ENCODE measurements at places on chromosomes 3 and 15.

DNA sequence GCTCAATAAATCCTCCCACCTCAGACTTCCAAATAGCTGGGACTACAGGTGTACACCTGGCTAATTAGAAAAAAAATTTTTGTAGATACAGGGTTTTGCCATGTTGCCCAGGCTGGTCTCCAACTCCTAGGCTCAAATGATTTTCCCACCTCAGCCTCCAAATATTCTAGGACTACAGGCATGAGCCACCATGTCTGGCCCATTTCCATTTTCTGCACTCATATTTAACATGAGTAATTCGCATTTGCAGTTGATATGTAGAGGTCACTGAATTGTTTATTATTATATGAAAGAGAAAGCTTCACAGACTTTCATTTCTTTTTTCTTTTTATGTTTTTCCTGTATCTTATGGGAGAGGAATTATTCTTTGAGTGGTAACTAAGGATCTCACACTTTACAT is 492.7 kb downstream of the CNTN3 start:
- no peak for DNase-seq

GRCh38 chr3:12117473-12117872 is 41.2 kb downstream of the TIMP4 start:
- no peak for DNase-seq

DNA sequence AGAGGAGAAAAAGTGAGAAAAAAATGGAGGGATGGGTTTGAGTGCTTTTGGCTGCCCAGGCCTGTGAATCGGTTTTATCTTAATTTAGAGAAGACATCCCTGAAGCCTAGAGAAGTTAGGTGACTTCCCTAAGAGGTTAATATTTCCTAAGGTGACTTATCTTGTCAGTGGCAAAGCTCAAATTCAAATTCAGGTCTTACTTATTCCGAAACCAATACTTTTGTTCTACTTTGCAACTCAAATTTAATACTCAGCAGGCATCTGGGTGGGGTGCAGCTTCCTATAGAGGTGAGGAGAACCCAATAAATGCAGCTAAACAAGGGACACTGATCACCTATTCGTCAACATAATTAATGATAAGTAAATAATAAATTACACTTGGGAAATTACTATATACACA is 54.9 kb upstream of the MYRIP start:
- no peak for DNase-seq

- DNase-seq: no peak
Measured at GRCh38 chr15:75362642-75363249, 5.7 kb downstream of the MAN2C1 start.

- no peak for DNase-seq
Measured at GRCh38 chr15:81895723-81896122, 150.1 kb downstream of the MEX3B start.

DNA sequence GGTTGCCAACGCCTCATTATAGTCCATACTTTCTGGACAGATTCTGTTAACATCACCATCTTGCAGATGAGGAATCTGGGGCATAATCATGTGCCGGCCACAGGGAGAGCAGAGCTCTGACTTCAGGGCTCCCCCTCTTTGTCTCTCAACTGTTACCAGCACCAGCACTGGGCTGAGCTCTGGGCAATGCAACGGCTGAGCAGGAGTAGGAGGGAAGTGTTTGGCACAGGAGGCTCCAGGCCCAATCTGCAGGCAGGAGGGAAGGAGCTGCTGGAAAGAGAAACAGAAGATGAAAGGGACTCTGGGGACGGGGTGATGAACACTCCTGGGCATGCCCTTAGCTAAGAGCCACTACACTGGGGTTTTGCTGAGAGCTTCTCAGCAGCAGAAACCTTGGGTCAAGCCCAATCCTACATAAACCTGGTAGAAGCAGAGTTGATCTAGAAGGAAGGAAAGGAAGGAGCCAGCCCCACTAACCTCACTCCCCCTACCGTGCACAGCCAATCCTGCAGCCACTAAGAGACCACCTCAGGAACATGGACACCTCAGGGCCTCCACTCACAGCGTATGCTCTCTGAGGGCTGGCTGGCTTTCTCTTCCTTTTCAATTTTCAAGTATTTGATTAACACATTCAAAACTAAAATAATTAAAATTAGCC is 73.1 kb upstream of the SPATA12 start:
- DNase-seq: no peak

- DNase-seq: no peak
Measured at GRCh38 chr15:83764201-83764838, 110.4 kb downstream of the ADAMTSL3 start.

DNA sequence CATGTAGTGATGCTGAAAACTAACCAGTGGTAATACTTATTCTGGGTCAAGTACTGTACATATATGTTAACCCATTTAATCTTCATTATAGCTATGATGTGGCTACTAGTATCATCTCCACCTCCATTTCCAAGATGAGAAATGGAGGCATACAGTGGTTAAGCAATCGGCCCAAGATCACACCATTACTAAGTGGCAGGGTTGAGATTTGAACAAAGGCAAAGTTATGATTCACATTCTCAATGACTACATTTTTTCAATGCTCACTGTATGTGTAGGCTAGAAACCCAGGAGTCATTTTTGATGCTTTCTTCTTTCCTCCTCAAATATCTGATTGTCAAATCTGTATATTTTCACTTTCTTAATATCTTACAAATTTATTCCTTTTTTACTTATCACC is 30.2 kb downstream of the ABI3BP start:
- no peak for DNase-seq

- DNase-seq: no peak
Measured at GRCh38 chr3:145719114-145719513, 441.9 kb downstream of the PLOD2 start.

DNA sequence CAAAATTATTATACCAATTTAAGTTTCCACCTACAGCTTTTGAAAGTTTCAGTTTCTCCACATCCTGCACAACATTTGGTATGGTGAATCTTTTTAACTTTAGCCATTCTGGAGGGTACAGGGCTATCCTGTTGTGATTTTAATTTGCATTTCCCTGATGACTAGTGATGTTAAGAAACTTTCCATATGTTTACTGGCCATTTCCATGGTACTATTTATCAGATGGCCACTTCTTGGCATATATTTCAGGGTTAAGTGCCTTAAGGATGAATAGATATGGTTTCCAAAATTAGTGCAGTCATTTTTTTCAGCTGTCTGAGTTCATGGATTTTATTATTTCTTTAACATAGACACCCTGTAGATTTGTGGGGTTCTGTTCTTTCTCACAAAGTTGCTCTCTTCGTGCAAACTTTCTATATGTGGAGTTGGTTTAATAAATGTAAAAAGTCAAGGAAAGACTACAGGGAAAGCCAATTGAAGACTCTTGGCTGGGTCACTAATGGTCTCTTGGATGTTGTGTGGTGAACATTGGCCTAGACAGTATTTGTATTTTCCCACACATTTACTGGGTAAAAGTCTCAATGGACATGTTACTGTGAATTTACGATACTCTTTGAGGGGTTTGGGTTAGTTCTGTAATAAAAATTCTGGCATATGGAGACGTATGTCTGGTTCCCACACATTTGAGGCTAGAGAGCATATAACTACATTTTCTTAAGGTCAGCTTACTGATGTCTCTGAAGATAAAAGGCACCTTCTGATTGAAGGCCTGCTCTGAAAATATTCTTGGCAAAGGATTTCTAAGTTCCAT is 147.5 kb upstream of the PDZRN3 start:
- DNase-seq: no peak

GRCh38 chr3:16503191-16503776 is 10.2 kb downstream of the RFTN1 start:
- DNase-seq: no peak

DNA sequence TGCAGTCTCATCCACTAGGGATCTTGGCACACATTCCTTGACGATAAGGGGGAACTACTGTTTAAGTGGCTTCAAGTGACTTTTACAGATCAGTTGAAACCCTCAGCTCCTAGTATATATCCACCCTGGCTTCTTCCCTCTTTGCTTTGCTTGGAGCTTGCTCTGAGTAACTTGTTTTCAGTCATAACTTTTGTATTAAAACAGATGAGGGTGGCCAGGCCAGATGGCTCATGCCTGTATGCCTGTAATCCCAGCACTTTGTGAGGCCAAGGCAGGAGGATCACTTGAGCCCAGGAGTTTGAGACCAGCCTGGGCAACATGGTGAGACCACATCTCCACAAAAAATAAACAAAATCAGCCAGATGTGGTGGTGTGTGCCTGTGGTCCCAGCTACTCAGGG is 42.4 kb downstream of the EOMES start:
- DNase-seq: no peak

GRCh38 chr3:69014022-69014580 is 617 bp upstream of the EOGT start:
- no peak for DNase-seq

- DNase-seq: no peak
Measured at GRCh38 chr15:66877477-66878271, 175.6 kb downstream of the SMAD6 start.

- DNase-seq: no peak
Measured at GRCh38 chr15:88838667-88839066, 35.4 kb downstream of the ACAN start.

GRCh38 chr3:181402347-181402746 is 309.4 kb upstream of the SOX2 start:
- no peak for DNase-seq

GRCh38 chr3:133649486-133650068 is 12.2 kb downstream of the TOPBP1 start:
- DNase-seq: no peak

DNA sequence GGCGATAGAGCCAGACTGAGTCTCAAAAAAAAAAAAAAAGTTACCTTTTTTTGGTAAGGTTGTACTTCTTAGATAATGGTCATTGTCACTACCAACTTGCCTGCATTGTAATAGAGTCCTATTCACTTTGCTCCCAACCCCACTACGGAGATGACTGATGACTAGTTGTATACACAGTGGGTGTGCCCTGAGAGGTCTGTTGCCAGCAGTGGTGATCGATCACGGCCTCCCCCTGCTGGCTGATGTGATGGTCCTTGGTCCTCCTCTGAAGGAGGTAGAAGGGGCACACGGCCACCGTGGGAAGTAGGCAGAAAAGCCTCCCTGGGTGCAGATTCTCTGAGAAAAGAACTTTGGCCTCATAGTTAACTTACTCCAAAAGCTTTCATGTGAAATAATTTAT is 10.7 kb downstream of the GCNT3 start:
- peak; percentile 38 for DNase-seq

DNA sequence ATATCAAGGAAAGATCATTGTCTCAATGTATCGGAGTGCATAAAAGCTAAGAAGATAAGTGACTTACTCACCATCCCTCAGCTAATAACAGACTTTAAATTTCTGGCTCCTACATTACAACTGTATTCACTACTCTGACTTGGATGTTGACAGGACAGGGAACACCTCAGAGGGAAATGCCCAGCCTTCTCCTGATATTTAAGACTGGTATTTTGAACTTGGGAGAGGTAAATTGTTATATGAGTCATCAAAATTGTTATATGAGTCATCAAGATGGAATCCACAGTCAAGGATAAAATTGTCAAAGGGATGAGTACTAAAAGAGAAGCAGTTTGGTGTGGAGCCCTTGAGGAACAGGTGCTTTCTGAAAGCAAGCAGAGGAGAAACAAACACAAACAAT is 961.4 kb downstream of the VGLL3 start:
- DNase-seq: no peak

DNA sequence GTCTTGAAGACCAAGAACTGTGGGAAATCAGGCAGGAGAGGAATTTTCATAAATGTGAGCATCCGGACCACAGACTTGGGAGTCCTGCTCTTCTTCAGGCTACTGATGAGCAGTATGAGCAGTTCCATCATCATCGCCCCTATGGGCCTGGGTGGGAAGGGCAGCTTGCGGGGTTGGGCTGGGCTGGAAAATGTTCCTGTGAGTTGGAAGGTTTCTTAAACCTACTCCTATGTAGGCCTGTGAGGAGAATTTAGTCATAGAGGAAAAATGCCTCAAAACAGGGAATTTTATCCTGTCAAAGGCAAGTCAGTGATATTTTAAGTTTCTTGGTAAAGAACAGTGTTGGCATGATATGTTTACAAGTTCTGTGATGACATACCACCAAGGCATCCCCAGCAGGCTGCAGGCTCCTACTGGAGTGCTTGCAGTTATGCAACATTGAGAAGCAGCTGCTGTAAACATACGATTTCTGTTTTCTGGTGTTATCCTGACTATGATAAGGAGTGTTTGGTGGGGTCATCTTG is 10.3 kb downstream of the MASP1 start:
- DNase-seq: no peak

GRCh38 chr3:10292505-10293419 is at the start of gene GHRL:
GHRL (minus strand) TSS chr3:10292947; CDS start chr3:10290180, 2,767 bp downstream.
- DNase-seq: no peak

GRCh38 chr3:156750191-156750873 is 75.8 kb upstream of the LEKR1 start:
- no peak for DNase-seq

GRCh38 chr3:195542698-195543499 is at the start of gene PPP1R2:
PPP1R2 (minus strand) TSS chr3:195543325; CDS start chr3:195543025, 300 bp downstream.
- DNase-seq: peak; percentile 93

- no peak for DNase-seq
Measured at GRCh38 chr3:46632792-46633191, 20.5 kb downstream of the FAM240A start.

DNA sequence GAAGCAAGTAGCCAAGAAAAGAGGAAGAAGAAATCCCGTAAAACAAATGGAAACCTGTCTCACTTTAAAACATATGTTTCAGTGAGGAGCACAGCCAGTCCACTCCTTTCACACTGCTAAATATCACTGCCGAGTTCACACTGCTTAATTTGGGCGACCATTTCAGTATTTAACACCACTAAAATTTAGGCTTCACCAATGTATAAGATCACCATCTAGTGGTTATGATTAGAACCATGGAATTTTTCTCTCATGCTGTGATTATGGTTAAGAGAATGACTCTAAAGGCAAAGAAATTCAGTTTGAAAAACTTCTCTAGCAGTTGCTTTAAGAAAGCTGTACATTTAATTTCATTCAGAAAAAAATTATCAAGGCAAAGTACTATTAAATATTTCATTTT is 16.6 kb downstream of the SLC4A7 start:
- no peak for DNase-seq

DNA sequence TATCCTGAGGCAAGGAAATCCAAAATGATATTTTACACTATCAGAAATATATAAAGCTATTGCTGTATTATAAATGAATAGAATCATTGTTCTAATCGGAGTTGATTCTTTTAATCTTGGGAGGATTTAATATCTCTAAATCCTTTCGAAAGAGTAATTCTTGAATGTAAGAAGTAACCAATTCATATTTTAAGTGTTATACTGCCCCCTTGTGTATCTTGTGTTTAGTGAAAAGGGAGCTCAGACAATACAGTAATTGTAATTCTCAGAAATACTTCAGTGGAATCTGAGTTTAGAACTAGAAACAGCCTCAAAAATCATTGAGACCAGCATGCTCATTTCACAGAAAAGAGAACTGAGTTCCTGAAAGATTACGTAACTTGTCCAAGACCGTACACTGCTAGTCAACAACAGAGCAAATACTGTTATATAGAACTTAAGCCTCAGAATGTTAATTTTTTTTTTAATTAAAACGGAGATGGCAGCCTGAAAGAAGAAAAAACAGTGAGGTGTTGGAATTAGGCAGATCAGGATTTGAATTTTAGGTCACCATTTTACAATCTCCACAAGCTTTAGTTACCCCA is 42.9 kb downstream of the PLCH1 start:
- DNase-seq: no peak

Data from activated CD8-positive, alpha-beta memory T cell treated with anti-CD3 and anti-CD28 coated beads, Interleukin-2, amount 50 U/mL, for 4 hours (primary cell).